ENCODE measurements at places on chromosomes 1 and 21.

DNA sequence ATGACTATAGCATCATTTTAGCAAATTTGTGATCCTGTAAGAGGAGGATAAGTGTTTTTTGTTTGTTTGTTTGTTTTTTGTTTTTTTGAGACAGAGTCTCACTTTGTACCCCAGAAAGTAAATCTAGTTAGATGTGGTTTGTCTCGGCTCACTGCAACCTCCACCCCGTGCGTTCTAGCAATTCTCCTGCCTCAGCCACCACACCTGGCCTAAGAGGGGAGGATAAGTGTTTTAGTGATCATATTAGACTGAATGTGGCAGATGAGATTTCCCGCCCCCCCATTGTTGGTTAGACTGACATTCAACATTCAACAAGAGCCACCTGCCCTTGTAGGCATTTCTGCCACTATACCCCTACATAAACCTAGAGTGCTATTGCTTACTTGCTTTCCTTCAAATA lies 98.5 kb downstream of the OSBPL9 start:
- no peak for DNase-seq

DNA sequence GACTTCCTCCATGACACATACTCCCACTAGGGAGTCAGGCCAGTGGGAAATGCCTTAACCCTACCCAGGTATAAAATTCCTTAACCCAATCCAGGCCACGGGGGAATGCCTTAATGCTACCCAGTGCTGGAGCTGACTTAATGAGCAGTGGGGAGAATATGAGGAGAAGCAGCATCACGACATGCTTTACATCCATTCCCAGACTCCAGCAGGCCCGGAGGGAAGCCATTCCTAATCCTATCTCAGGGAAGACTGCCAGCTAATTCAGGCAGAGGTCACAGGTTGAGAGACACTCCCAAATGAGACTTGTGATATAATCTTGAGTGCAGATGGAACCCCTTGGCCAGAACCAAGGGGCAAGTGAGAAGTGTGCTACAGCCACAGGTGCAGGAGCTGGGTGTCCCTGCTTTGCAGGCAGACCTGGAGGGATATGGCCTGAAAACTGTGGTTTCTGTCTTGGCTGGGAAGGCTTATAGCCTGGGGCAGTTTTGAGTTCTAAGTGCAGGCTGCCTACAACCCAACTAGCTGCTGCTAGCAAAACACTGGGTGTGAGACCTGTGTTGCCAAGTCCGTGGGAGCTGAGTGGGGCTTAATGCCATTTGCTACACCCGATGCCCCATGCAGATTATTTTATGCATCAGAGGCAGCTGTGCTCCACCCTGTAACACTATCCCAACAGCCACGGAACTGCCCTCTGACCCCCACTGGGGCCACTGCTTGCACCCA lies 45.1 kb upstream of the GUCA2A start:
- DNase-seq = no peak

DNA sequence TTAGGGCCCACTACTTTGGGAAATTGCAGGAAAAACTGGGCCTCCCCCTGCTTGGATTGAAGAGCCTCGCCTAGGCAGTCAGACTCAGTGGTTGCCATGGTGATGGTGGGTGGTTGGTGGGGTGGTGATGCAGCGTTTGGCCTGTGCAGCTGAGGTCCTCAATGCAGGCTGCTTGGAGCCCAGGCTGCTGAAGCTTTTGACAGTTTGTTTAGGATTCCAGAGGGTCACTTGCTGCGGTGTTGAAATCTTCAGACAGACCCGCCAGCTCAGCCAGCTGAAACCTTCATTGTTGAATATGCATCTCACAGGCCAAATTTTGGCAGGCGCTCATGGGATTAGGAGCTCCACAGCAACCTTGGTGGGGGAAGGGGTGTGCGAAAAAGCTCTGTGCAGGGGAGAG lies 67.9 kb downstream of the CACNA1E start:
- DNase-seq = no peak

GRCh38 chr1:239269706-239270105 lies 116.7 kb upstream of the CHRM3 start:
- no peak for DNase-seq

DNA sequence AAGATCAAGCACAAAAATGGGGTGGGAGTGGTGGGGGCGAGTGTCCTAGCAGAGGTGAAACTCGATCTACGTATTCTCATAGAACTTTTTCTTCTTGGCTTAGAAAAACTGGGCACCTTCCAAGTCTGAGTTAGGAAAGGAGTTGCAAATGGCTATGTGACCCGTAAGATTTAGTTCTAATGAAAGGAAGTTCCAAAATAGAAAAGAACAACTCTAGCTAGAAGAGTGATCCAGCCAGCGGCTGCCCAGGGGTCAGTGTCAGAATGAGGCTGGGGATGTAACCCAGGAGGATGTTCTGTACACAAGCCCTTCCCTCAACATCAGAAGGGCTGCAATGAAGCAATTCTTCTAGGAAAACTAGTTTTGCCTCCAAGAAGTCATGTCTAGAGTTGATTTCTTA lies 5.2 kb downstream of the MTARC1 start:
- no peak for DNase-seq

GRCh38 chr1:11414926-11415538 lies 63.9 kb upstream of the DISP3 start:
- no peak for DNase-seq

DNA sequence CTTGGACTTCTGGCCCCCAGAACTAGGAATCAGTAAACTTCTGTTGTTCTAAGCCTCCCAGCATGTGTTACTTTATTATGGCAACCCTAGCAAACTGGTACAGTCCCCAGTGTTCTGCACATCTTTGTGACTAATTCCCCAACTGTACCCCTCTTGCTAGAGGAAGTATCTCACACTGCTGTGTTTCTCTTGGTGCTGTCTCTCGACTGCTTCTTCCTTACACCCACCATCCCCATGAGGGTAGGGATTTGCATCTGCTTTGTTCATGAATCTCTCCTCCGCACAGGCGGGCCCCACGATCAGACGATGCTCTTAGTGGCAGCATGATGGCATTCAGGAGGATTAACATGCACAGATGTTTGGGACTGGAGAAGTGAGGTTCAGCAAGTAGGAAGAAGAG lies 46.7 kb downstream of the CLIC6 start:
- DNase-seq = no peak

Measured in BJ (cell line).